ENCODE measurements at places on chromosomes 6 and 20.
A peak's percentile ranks its signal among the peaks of the same experiment; 100 is the strongest.

- peak; percentile 85 for DNase-seq
These were observed 117.3 kb downstream of the HFE start for GRCh38 chr6:26204332-26205160.

GRCh38 chr6:129672881-129673631, 36.9 kb downstream of the ARHGAP18 start:
- peak; percentile 23 for DNase-seq

- DNase-seq = no peak
These were observed 298.2 kb downstream of the SAMD5 start for GRCh38 chr6:147806697-147807096.

GRCh38 chr6:119052292-119052889, 26.1 kb downstream of the FAM184A start:
- DNase-seq = no peak

DNA sequence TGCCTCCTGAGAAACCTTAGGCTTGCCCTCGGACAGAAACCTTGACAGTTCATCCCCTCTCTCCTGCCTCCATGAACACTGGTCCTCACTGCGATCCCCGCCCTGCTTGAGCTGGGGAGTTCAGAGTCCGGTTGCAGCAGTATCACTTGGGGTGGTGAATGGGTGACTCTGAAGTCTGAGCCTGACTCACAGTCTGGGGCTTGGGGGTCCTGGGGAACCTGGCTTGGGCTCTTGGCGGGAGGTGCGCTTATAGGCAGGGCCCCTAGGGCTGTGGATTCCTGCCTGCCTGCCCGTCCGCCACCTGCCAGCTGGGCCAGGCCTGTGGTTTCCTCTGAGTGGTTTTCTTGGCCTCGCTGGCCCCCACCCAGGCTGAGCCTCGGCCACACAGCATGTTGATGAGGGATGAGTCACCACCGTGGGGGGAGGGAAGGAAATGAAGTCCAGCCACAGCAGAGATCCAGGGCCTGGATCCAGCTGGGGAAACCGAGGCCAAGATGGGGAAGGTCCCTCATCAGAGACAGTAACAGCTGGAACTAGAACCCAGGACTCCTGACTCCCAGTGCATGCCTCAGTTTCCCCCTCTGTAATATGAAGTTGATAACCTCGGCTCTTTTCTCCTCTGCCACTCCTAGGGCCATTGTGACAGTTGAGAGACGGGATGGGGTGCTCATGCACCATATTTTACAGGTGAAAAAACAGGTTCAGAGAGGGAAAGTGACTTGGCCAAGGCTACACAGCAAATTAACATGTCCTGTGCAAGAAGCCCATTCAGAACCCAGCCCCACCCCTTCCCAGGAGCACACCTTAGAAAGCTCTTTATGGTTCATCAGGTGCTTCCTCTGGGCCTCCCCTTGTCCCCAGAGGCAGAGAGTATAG, 9.2 kb downstream of the FOXS1 start:
- DNase-seq = no peak

- DNase-seq = no peak
These were observed 200.3 kb upstream of the FAM83B start for GRCh38 chr6:54646069-54646950.

GRCh38 chr6:92617721-92618120, 801.6 kb downstream of the EPHA7 start:
- DNase-seq = no peak

GRCh38 chr6:141877275-141877983, 255.3 kb upstream of the GJE1 start:
- DNase-seq = no peak

- no peak for DNase-seq
These were observed 4.5 kb upstream of the SYS1 start for GRCh38 chr20:45358282-45359068.

- no peak for DNase-seq
These were observed 181.2 kb downstream of the ZDHHC14 start for GRCh38 chr6:157561929-157562810.

DNA sequence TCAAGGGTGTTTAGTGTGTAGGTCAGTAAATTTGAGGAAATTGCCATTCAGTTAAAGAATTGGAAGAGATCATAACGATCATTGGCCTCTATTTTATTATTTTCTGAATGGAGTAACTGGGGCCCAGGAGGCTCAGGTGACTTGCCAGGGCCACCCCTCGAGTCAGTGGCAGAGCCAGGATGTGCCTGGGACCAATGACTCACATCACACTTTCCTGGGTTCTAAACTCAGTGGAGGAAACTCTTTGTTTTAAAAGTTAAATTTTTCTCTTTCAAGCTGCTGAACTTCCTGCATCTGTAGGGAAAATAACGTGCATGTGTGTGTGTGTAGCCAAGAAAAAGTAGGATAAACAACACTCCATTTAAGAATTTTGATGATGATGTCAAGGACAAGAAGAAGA, 135.5 kb downstream of the MYLK4 start:
- no peak for DNase-seq

DNA sequence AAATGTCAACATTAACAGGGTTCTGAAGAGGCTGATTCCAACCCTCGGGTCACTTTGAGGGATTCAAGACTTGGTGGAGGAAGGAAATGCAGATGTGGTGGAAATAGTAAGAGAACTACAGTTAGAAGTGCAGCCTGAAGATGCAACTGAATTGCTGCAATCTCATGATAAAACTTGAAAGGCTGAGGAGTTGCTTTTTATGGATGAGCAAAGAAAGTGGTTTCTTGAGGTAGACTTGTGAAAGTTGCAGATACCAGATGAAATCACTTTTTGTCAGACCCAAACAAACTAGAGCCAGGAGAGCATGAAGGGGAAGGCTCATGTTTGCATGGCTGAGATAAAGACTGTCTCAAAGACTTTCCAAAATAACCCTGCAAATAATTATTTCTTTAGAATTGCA, 16.2 kb downstream of the ANKRD6 start:
- DNase-seq = no peak

DNA sequence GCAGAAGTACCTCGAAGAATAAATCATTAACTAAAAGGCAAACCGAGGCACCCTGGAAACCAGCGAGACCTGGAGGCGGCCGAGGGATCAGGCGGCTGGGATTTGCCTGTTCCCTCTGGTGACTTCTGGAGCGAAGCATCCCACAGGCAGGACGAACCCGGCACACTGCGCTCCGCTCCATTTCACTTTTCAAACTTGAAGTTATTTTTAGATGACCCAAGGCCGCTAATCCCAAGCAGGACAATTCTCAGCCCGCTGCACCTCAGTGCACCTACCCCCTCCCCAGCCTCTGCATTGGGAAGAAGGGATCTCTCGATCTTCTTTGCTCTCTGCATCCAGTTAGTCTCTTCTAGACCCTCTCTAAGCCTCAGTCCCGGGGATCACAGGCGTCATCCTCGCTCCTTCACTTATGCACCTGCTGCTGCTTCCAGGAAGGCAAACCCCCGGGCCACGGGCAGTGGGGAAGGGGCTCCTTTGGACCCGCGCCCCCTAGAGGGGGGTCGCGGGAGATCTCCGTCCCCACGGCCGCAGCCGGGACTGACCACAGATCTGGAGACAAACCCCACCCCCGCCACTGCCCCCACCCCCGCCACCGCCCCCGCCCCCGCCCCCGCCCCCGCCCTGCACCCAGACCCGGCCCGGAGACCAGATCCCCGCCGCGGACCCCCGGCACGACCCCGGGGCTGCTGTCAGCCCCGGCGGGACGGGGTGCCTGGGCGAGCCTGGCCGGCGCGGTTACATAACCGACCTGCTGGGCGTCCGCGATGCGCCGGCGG, 636 bp downstream of the RCAN2 start:
- DNase-seq = no peak

DNA sequence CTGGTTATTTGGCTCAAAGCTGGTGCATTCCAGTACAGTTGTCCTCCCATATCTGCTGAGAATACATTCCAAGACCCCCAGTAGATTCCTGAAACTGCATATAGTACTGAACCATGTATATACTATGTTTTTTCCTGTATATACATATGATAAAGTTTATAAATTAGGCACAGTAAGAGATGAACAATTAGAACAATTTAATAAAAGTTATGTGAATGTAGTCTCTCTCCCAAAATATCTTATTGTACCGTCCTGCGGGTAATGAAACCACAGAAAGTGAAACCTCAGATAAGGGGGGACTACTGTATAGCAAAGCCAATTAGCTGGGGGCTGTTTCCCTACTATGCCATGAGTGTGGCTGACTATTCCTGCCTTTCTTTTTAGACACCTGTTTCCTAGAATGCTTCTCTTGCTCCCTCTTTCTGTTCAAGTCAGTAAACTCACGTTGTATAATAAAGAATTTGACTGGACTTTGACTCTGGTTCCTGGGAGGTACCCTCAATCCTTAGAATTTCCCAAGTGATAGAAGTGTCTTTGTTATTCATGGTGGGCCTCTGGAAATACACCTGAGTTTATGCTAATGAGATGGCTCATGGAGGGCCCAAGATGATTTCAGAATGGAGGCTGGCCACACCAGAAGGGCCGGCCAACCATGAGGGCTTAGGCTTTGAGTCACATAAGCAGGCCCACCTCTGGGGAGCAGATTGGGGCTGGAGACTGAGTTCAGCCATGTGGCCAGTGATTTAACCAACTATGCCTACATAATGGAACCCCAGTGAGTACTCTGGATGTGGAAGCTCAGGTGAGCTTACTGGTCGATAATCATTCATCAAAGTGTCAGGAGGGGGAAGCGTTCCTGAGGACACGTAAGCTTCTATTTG, 689 bp upstream of the BLOC1S5 start:
- DNase-seq = no peak

DNA sequence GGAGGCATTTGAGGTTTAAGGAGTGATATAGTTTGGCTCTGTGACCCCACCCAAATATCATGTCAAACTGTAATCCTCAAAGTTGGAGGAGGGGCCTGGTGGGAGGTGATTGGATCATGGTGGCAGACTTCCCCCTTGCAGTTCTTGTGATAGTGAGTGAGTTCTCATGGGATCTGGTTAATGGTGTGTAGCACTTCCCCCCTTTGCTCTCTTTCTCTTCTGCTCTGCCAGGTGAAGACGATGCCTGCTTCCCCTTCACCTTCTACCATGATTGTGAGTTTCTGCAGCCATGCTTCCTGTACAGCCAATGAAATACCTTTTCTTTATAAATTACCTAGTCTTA, 1.7 kb upstream of the HDDC2 start:
- no peak for DNase-seq

DNA sequence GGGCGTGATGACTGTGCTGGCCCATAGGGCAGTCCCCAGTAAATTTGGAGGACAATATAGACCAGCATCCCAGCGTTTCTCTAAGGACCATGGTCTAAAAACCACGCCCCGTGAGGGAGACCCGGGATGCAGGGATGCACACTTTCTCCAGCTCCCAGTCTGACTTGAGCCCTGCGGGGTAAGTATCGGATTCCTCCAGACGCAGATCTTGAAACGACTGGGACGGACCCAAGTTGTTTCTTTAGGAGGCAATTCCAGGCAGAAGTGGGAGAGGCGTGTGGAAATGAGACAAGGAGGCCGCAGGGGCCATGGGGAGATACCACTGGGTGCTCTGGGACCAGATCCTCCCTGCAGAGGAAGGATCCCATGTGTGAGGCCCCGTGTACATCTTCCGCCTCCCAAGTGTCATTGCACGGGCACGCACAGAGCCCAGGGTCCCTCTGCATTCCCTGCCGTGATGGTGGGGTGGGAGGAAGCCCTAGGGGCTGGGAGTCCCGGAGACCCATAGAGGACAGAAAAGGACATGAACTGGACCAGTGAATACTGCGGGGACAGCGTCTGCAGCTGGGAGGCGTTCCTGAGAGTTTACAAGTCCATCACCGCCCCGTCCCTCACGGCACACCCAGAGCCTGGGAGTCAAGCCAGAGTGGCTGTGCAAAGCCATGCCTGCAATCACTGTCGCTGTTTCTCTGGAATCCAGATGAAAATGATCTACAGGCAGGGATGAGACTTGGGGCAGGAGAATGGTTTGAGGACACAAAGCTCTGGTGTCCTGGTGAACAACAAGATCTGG, 522.9 kb downstream of the CDH26 start:
- no peak for DNase-seq

- DNase-seq = no peak
These were observed 413.5 kb downstream of the CDC5L start for GRCh38 chr6:44800784-44801592.

DNA sequence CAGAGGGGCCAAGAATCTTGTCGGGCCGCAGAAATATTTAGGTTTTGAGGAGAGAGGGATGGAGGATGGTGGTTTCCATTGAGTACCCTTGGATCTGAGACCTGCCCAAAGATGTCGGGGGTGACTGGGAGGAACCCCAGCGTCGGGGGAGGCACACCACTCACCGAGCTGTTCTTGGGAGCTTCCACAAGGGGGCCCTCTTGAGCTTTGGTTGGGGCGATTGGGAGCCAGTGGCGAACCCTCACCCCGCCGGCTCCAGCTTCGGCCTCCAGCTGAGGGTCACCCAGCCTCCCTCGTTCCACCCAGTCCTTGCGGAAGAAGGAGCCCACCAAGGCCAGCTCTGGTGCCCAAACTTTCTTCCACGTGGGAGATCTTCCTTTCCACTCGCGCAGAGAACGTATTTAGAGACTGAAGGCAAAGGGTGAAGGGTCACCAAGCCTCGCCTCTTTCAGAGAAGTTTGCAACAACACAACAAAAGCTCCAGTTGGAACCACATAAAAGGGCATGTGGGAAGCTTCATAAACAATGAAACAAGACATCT, 33.6 kb downstream of the APCDD1L start:
- DNase-seq = peak; percentile 39

DNA sequence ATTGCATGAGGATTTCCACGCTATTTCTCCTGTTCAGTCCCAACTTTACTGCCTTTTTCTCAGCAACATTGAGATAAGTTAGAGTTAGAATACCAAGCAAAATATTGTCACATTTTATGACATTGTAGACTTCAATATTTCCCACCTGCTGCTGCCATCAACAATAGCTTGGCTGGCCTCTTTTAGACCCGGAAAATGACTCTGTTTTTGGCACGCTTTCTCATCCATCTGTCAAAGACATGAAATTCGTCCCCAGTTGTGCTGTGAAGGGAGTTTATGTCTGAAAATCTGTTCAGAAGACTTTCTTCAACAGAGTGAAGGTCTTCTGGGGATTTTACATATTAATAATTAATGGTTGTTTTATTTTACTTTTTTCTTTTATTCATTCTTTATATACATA, 857.3 kb downstream of the FRK start:
- no peak for DNase-seq

DNA sequence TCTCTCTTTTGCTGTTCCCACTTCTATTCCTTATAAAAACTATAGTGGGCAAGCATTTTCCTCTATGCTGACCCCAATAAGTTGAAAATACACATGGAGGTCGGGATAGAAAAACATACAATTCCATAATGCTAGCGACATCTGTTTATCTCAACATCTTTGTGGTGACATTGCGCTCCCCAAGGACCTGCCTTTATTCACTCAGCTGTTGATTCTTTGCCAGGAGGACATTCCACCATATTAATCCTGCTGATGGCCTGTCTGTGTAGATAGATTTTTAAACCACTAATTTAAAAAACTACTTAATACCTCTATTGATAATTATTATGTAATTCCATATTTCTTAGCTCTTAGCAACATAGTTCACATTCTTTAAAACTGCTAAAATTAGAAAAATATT, 555.3 kb upstream of the MAP3K7 start:
- no peak for DNase-seq

GRCh38 chr6:31722173-31722572, 627 bp upstream of the LY6G6C start:
- DNase-seq = no peak

Data from activated CD4-positive, alpha-beta T cell treated with anti-CD3 and anti-CD28 coated beads for 4 hours (primary cell).